ENCODE measurements at places on chromosomes 16 and 17.

GRCh38 chr16:52103791-52104190, 443.2 kb downstream of the TOX3 start:
- no peak for DNase-seq

- no peak for DNase-seq
Observed at GRCh38 chr16:15032547-15033308, 23.1 kb downstream of the NTAN1 start.

- DNase-seq, result no peak
Observed at GRCh38 chr16:78321620-78322360, 222.3 kb downstream of the WWOX start.

GRCh38 chr16:57387598-57388354, 15.5 kb downstream of the CX3CL1 start:
- no peak for DNase-seq
